NCI-H1105 (cell line): ENCODE measurements at places on chromosomes 3 and 15.

GRCh38 chr3:186989429-186989828 is 59.1 kb downstream of the ST6GAL1 start:
- DNase-seq, result no peak

DNA sequence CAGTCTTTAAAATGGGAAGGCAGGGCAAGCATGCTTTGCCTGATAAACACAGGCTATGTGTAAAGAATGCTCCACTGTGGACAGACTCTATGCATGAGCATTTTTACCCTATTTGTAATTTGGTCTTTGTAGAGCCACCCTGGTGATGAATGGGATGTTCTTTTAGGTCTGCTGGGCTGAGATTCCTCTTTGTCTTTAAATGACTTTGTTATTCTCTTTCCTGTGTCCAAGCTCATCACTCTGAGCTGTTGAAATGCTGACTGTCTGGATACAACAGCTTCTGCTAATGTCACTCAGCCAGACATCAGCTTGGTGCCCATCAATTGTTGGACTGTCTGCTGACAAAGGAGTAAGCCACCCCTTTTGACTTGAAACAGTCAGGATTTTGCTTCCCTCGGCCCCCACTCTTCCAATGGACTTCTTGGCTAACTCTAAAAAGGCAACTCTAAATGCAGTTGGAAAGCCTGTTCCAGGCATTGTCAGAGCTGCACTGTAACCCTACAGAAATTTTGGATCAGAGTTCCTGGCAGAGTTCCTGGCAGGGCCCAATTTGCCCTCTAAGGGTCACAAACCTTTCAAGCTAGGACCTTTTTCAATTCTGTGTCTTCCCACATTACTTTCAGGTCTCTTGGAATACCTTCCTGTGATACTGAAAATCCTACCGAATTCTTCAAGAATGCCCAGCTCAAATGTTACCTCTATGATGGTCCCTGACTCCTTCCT is 40.5 kb upstream of the EIF1B start:
- no peak for DNase-seq

GRCh38 chr3:17782751-17783150 is 40.3 kb upstream of the TBC1D5 start:
- DNase-seq, result no peak

GRCh38 chr3:30285188-30286006 is 321.0 kb upstream of the TGFBR2 start:
- DNase-seq, result no peak

GRCh38 chr15:63869371-63870042 is 35.8 kb upstream of the HERC1 start:
- DNase-seq, result no peak

DNA sequence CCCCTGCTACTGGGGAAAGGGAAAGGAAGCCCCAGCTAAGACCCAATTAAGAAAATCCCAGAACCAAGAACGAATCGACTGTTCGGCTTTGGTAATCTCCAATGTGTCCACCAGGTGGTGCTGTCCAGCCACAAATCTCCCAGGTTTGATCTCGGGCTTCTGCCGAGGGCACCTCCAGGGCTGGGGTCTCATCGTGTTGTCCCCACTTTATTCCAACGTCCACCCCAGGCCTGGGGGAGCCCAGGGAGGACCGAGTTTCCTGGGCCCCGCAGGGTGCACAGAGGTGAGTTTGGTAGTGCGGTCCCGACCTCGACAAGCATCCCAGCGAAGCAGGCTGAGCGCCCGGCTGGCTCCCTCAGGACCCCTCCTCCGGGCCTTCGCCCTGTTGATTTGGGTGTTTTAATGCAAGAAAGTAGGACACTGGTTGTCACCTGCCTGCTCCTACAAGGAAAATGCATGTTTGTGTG is 185.1 kb downstream of the GOLGA6L6 start:
- DNase-seq, result no peak

GRCh38 chr15:41331833-41332193 is 578 bp downstream of the OIP5 start:
- no peak for DNase-seq

DNA sequence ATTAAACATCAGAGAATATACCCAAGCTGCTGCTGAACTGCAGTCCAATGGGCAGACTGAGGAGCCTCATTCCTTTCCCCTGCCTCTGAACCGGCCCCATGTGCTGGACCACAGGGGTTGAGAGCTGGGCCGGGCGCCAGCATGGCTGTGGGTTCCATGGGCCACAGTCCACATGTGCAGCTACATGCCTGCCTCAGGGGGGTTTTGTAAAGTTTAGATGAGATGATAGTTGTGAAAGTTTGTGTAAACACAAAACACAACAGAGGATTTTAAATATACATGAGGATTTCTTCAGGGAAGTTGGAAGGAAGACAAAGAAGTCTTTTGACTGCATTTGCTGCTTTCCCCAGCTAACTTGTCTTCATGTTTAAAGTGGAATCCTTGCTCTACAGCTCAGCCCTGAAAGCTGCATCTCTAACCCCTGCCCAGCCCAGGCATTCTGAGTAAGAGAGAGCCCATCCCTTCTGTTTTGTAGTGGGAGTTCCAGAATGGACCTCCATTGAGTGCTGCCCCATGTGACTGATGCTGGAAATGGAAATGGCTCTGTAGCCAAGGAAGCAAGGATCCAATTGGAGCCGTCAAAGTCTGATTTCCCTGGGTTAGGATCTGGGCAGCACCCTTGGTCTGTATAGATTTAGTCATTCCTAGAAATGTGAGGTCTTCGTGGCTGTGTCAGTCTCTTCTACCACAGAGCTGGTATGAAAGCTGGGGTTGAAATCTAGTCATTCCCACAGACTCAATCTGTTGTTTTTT is 17.5 kb downstream of the SLC12A8 start:
- DNase-seq, result no peak

DNA sequence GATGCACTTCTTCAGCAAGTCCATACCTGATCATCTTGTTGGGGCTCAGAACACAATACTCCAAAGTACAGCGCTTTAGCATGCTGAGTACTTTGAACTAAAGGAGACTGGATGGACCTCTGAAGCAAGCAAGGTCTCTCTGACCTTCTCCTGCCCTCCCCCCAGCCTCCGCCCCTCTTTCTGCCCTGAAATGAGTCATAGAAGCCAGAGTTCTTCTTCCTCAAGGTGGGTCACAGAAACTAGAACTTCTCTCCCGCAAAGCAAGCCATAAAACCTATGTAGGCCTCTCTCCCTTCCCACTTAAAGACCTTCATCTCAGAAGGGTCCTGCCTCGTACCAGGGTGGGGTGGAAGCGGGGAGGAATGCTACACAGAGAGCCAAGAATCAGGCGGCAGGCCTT is 230.5 kb upstream of the PROK2 start:
- no peak for DNase-seq

- DNase-seq, result no peak
Measured at GRCh38 chr15:91593067-91593466, 260.4 kb upstream of the SLCO3A1 start.

DNA sequence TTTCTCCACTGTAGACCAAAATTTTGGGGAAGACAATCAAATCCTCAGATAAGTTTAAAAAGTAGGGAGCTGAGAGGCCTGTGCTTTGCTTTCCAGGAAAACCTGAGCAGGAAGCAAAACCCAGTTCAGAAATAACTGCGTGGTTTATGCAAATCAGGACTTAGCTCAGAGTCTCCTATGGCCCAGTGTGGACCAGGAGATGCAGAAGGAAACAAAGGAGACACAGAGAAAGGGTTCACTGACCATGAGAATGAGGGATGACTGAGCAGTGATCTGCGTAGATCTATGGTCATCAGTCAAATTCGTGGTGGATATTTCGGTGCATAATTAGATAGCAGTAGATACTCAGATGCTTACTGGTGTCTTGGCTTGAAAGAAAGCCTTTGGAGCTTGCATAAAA is 196.6 kb downstream of the TPRG1 start:
- DNase-seq, result no peak

DNA sequence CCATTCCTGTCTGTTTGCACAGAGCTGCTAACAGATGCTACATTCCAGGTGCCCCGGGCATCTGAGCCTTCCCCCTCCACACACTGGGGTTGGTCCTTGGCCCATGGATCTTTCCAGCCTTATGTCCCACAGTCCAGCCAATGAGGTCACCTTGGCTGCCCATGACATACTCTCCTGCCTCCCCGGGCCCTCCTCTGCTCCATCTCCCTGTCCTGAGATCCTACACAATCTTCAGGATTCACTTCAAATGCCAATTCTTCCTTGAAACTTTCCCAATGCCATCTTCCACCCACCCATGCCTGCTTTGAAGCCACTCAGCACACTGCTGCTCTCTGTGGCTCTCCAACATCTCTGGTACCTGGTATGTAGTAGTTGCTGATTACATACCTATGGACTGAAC is 4.3 kb downstream of the CHRNA3 start:
- DNase-seq, result no peak

GRCh38 chr3:196624907-196625306 is 14.6 kb upstream of the NRROS start:
- DNase-seq, result no peak

DNA sequence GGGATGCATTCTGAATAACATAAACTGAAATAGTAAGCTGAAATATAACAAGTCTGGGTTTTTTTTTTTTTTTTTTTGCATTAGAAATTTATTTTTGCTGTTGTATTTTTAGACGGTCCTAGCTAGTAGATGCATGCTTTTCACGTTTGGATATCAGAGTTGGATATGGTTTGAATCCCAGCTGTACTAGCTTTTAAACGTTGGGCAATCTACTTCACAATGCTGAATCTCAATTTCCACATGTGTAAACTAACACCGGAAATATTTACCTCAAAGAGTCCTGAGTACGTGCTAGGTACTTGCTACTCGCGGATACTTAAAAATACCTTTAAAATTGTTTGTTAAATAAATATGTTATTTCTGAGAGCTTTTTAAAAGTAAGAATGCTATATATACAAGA is 139.8 kb downstream of the BBX start:
- no peak for DNase-seq

DNA sequence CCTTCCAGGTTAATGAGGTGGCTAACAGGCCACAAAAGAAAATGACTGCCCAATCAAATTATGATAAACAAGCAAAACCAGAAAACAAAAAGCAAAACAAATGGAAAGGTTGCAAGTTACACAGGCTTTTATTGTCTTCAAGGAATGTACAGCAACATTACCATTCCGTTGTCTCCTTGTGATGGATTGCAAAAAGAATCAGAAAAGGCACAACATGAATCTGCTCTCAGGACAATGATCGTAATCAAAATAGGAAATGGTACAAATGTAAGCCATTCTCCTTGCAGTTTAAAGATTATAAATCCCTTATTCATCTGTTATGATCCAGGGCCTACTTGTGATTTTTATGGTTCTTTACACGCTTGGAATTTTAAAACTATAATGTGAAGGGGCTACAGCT is 125.8 kb downstream of the ECT2 start:
- DNase-seq, result no peak
